MV-4-11 (cell line): ENCODE measurements at places on chromosomes 1 and 21.

DNA sequence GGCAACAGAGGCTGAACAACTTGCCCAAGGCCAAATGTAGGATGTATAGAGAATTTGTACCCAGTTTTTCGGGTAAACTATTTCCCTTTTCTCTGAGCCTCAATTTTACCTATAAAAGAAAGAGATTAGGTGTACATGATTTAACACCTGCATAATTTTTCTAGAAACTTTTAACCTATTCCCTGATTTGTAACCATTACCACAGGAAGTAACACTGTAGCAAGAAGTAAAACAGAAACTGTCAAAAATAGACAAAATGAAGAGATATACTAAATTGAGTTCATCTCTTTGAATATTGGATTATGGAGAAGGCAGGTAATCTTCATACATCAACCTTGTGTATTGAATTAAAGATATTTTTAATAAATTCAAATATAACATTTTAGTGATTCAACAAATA lies 136.2 kb downstream of the ZC3H11B start:
- DNase-seq = no peak

GRCh38 chr21:18275781-18276180 lies 31.1 kb downstream of the CHODL start:
- no peak for DNase-seq

- DNase-seq = no peak
Measured at GRCh38 chr1:43313771-43314170, 13.0 kb downstream of the TIE1 start.

- DNase-seq = peak; percentile 98
Measured at GRCh38 chr1:226034482-226034881, 28.0 kb upstream of the H3-3A start.

DNA sequence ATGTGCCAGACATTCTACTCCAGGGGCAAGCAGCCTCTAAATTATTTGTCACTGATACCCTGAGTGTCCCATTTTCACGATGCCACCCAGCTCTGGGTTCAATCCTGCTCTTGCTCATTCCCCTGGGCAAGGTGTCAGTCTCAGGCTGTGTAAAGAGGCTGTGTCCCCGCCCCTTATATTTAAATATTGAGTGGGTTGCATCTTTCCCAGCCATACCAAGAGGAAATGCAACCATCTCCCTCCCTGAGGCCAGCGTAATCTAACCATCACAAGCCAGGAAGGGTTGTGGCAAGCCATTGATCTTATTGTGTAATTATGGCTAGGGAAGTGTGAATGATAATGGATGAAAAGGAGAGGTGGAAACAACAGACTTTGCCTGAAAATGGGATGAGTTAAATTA lies 54.7 kb upstream of the CLDN14 start:
- DNase-seq = peak; percentile 64

DNA sequence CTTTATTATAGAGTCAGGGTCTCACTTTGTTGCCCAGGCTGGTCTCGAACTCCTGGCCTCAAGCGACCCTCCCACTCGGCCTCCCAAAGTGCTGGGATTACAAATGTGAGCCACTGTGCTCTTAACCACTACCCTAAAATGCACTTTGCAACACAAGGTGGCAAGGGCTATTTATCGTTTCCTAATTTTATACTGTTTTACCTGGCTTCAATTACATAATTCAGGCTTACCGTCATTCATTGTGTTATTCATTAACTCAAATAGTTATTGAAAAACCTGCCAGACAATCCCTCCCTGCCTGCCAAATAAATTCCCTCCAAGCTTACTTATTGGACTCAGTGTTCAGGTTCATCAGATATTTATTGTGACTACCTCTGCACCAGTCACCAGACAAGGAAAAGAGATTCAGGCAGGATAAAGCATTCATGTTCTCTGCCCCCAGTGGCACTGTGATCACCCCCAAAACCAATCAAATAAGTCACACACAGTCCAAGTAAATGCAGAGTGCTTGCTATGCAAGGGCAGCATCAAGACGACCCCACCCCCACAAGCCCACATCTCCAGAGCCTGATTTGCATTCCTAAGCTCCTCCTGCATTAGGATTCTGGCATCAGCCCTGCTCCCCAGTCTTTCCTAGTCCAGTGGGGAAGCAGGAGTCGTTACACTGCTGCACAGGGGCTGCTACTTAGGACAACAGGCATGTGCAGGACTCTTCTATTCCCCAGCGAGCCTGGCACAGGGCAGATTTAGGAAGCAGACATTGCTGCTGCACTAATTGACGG lies 8.1 kb downstream of the PAQR7 start:
- no peak for DNase-seq

- DNase-seq = no peak
Measured at GRCh38 chr1:238129677-238130076, 239.0 kb upstream of the ZP4 start.

DNA sequence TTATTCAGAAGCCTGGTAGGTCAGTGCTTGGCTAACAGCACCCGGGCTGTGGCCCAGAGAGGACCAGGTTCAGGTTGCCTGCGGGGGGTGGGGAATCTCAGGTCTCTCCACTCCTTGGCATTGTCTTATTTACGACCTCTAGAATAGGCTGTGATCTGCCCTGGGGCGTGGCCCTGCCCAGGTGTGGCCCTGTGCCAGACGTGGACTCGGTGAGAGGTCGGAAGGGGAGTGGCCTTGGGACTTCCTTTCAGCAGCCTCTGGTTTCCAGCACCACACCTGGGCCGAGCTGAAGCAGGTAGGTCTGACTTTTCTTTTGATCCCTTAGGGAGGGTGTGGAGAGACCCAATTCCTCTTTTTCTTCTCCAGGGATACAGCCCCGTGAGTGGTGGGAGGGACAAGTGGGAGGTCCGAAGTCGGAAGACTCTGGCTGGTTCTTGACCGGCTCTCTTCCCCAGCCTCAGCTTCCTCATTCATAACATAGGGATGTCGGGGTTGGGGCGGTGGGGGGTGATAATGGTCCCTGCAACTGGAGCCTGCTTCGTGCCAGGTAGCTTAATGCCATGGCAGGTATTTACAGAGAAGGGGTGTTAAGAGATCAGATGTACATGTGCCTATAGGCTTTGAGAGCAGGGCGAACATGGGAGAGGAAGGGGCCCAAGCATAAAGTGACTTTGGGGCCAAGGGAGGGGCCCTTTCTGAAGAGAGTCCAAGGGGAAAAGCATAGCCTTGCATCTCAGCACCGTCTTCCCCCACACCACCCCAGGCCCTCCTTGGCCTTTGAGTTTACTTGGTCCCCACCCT lies 16.5 kb downstream of the ACOT11 start:
- DNase-seq = no peak

DNA sequence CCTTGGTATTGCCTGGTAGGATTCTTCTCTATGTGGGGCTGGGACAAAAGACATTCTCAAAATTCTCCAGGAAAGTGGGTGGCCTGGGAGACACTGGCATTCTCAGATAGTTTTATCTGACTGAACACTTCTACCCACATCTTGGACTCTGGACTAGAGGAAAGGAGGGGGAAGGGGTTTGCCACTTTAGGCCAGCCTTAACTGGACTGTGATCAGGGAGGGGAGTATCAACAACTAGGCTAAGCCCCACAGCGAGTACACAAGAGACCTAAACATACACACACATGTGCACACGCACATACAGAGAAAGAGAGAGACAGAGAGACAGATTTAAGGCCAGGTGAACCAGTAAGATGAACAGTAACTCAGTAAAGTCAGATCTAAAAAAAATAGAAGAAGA lies 1.2 kb upstream of the SEMA6C start:
- no peak for DNase-seq

GRCh38 chr1:39293375-39294070 lies 89.0 kb downstream of the MACF1 start:
- DNase-seq = no peak

GRCh38 chr21:39674801-39675200 lies 62.1 kb downstream of the B3GALT5 start:
- no peak for DNase-seq

- no peak for DNase-seq
Measured at GRCh38 chr21:26112975-26113374, 57.6 kb downstream of the APP start.

DNA sequence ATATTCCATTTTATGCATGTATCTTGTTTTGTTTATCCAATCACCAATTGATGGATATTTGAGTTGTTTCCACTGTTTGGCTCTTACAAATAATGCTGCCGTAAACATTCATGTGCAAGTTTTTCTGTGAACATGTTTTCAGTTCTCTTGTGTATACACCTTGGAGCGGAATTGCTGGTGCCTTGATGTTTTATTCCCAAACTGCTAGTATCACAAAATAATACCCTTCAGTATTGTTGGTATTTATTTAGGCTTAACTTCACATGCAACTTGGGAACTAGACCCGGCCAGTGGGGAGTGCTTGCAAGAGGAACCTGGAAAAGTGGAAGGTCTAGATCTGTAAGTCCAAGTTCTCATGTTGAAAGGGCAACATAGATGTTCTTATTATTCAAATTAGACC lies 115.9 kb downstream of the CRYAA start:
- DNase-seq = no peak

DNA sequence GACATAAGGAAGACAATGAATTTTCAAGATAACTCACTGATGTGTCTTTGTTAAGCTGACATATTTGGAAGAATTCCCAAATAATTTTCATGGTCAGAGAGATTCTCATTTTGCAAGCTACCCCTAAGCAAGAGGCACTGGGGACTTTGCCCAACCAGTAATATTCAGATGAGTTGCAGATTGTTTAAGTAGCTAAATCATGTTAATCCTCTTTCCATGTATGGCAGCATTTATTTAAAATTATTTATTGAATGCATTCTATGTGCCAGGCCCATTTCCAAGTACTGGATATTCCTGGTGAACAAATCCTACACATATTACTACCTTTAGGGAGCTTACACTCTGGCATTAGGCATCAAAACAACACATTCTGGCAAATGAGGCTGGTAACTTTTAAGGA lies 56.5 kb upstream of the BACH1 start:
- DNase-seq = no peak

GRCh38 chr21:38385427-38386175 lies 112.7 kb downstream of the ERG start:
- DNase-seq = no peak

DNA sequence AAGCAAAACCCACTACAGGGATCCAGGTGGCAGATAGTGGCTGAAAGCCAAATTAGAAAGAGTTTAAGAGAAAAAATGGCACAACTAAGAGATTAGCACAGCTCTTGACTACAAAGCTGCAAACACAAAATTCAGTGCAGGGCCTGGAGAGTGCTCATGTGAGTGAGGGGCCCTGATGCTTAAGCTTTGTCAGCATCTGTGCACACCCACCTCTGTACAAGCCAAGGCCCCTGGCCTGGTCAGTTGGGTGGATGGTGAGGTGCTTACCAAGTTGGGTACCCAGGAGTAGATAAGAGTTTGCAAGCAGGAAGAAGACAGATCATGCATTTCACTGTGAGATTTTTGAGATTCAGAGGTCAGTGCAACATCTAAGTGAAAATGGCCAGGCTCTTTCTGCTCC lies 62.7 kb upstream of the ATP1B1 start:
- no peak for DNase-seq

- no peak for DNase-seq
Measured at GRCh38 chr1:117642963-117643362, 37.1 kb downstream of the TENT5C start.
